ENCODE measurements at places on chromosomes 4 and X.

DNA sequence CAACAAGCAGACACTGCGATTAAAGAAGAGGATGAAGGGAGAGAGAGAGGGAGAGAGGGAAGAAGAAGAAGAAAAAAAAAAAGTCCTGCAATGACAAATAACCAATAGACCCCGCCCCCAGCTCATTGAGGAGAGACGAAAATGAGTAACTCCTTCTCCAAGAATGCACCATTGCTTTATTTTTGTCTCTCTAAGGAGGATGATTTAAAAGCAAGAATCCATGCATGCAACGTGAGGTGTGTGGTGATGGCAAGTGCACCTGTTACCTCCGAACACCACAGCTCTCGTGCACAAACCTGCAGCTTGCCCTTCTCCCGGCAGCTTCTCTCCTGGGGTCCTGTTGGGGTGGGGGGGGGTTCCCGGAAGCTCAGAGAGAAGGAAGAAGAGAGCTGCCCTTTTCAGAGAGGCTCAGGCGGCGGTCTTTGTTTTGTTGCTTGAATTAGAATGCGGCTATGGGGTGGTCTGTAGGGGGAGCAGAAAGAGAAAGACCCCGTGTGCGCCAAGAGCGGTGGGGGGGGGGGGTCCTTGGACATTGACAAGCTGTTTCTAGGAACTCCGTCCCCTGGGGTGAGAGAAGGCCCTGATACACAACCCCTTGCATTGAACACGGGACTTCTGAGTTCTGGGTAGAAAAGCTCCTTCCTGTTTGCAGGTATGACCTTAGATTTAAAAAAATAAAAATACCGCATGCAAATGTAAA lies 100.7 kb downstream of the CRLF2 start:
- DNase-seq = no peak

GRCh38 chrX:27915617-27916016 lies 65.6 kb downstream of the DCAF8L1 start:
- no peak for DNase-seq

DNA sequence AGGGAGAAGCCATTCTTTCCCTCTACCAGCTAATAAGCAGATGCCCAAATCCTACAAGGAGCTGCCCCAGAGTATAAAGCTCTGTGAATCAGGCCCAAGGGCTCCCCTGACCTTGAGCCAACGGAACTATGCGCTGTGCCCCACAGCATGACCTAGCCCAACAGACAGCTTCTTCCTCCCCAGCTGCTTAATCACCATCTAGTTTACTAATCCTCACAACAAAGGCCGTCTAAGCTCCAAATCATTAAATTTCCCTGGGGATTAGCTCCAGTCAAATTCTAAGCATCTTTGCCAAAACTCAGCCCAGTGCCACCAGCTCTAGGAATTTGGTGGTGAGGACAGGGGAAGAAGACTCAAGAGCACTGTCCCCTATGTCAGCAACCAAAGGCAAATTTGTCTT lies 113.1 kb downstream of the SHROOM4 start:
- no peak for DNase-seq

GRCh38 chrX:11759461-11760311 lies 1.6 kb downstream of the MSL3 start:
- DNase-seq = peak; percentile 75

- no peak for DNase-seq
Measured at GRCh38 chrX:41381685-41382084, 47.7 kb downstream of the DDX3X start.

- no peak for DNase-seq
Measured at GRCh38 chr4:86818211-86818610, 31.0 kb downstream of the SLC10A6 start.

DNA sequence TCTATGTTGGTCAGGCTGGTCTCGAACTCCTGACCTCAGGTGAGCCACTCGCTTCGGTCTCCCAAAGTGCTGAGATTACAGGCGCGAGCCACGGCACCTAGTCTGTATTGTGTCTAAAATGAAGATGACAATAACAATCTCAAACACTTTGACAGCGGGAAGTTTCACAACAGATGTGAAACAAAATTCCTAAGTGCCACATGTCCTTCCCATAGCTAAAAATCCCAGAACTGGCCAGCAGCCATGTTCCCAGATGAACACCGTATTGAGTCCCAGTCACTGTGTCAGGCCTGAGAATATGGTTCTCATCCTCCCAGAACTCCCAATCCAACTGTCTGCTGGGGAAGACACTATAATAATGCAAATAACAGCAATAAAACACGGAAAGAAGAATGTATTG lies 16.4 kb upstream of the KLHL8 start:
- no peak for DNase-seq

- no peak for DNase-seq
Measured at GRCh38 chrX:124931241-124931640, 388.4 kb upstream of the TEX13C start.

DNA sequence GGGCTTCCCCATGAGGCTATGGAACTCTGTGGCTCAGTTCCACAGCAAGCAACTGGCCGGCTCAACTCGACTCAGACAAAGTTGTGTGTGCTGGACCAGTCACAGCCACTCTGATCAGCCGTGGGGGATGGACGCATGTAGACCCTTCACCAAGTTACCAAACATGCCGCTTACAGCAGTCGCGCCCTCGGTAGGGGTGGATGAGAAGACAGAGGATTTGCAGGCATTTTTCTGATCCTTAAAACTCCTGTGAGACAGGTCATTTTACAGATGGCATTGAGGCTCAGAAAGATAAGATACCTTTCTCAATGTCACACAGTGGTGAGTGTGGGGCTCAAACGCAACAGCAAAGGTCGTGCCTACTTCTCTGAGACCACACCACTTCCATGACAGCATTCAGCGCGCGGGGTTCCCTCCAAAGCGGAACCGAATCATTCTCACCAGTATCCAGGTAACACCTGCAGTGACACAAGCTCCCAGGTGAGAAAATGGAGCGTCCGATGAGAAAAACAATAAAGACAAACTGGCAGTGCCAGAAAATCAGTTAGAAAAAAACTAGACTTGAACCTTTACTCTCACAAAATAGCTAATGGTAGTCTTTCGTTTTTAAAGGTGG lies 83.6 kb downstream of the RELL1 start:
- DNase-seq = no peak

DNA sequence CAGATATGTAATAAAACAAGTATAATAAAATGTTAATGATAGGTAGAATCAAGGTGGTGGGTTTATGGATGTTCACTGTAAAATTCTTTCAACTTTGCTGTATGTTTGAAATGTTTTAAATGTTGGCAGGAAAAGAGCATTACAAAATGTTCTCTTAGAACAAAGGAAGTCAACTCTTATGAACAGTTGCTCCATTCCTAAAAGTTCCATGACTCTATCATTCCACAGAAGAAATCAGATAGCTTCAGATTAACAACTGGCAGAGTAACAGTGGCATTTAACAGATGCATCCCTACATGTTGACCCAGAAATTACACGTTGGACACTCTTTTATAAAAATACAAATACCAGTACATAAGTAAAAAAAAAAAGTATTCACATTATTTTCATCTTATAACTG lies 2023.7 kb downstream of the ARAP2 start:
- DNase-seq = no peak

DNA sequence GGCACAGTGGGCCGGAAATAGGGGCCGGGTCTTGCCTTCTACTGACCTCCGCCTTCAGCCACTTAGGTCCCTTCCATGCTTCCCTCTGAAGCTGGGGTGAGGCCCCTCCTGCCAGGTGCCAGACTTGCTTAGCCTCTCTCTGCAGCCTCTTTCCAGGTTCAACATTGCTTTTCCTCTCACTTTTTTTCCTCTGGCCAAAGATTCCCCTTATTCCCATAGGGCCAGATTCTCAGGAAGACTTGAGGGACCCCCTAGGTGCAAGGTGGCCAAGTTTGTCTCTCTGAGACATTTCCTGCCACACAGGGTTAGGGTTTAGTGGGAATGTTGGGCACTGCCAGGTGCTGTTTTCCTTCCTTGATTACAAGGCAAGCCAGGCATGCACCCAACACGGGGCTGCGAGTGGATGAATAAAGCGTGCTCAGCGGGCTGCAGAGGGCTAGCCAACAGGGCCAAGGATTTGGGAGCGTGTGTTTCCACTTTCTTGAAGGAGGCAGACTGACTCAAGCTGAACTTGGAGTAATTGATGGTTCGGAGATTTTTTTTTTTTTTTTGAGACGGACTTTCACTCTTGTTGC lies 7.6 kb upstream of the GJB1 start:
- no peak for DNase-seq

DNA sequence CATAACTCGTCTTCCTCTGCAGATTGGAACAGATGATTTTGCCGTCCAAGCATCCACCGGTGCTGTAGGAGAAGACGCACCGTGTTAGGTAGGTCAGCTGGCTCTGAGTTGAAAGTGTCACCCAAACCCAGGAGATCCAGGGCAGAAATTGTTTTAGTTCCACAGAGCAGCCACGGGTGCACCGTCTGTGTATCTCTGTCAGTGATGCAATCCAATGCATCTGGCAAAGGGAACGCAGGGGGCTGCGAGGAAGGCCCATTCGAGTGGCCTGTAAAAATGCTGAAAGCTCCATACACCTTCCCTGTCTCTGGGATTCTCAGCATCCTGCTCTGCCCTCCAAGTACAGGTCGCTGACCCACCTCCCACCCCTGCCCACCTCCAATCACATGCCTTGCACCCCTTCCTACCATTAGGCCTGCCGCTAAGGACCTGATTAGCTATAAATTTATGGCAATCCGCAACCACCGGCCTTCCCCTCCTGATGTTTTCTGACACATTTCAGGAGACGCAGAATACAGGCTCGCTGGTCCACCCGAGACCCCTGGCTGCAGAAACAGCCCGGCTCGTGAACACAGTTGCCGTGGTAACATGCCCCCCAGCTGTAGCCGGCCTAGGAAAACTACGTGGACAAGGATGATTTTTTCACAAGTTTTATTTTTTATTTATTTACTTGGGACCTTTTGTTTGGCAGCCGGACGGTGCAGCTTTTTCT lies 39.7 kb upstream of the SHOX start:
- DNase-seq = no peak

- no peak for DNase-seq
Measured at GRCh38 chr4:21960793-21961192, 12.2 kb upstream of the KCNIP4 start.

GRCh38 chrX:39871648-39872047 lies 226.1 kb downstream of the BCOR start:
- DNase-seq = no peak

DNA sequence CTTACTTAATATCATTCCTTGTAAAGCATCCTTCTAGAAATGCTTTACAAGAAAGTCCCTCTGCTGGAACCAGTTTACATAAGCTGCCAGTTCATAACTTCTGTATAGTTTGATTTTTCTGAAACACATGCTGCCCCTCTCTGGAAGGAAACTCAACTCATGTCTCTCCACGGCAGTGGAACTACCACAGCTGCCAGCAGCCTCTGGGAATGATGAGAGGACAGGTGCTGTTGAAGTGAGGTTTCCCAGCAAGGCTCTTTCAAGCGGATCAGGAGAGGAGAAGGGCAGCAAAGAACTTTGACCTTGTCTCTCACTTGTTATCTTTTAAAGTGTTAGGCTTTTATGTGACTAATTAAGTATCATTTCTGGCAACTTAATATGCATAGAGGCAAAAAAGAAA lies 7.3 kb downstream of the GRPR start:
- no peak for DNase-seq

All from NCI-H446 treated with DMSO at 0.1 percent for 48 hours (cell line).